ENCODE measurements at places on chromosomes 2 and 18.
A peak's percentile ranks its signal among the peaks of the same experiment; 100 is the strongest.

GRCh38 chr2:143893371-143893770, 626.5 kb downstream of the ZEB2 start:
- no peak for DNase-seq

GRCh38 chr2:58913082-58913726, 672.1 kb upstream of the FANCL start:
- no peak for DNase-seq

DNA sequence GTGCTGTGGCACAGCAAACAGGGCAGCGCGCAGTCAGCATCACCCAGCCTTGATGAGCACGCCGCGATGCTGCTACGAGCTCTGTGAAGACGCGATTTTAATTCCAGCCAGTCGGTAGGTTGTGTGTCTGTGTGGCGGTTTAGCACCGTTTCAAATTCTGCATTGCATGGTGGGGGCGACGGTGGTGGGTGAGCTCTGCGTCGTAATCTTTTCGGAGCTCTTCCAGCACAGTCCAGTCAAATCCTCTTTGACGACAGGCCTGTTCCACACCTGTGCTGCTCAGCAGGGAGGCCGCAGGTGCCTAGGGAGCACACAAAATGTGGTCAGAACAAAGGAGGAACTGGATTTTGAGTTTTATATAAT, 8.6 kb downstream of the ALLC start:
- DNase-seq = no peak

DNA sequence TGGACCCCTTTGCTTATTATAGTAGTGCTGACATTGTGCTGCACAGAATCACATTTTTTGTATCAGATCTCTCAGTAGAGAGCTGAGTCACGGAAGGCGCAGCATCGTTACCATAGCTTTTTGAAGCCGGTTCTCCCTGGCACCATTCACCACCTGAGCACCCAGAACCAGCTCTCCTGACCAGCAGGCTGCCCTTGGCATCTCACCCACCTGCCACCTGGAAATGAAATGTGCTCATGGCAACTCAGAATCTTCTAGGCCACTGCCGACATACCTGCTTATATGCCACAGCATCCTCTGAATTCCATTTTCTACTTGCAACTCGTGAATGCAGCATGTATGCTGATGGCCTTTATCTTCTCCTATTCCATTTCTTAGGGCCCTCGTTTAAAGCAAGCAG, 62.7 kb downstream of the COA5 start:
- no peak for DNase-seq

- DNase-seq = no peak
These were observed 5.1 kb upstream of the COLEC12 start for GRCh38 chr18:505483-506122.

GRCh38 chr2:202311823-202312388, 46.3 kb downstream of the NOP58 start:
- DNase-seq = no peak

- DNase-seq = peak; percentile 3
These were observed 5.2 kb downstream of the GALR1 start for GRCh38 chr18:77254711-77255405.

DNA sequence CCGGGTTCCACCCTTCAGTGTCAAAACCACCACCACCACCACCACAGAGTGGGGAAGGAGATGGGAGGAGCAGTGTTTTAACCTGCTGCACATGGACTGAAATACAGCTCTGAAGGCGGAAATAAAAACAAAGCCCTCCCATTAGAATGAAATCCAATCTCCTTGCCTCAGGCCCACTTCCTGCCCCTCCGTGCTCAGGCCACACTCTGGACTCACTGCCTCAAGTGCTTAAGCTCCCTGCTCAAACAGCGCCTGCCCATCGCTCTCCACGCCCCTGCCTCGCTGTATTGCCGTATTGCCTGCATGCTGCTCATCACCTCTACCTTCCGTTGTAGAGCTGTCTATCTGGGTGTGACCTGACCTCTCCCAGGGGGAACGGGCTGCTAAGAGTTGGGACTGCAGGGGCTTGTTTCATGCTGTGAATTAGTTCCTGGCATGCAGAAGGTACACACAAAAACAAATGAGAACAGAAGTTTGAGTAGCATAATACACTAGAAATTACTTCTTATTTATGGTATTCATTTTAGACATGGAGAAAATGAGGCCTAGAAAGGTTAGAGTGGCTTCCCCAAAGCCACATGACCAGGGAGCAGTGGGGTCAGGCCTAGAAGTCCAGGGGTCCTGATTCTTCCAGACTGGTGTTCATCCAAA, 31.6 kb upstream of the NEB start:
- DNase-seq = no peak

- peak; percentile 50 for DNase-seq
These were observed 24.9 kb downstream of the MTCL1 start for GRCh38 chr18:8730080-8730827.

DNA sequence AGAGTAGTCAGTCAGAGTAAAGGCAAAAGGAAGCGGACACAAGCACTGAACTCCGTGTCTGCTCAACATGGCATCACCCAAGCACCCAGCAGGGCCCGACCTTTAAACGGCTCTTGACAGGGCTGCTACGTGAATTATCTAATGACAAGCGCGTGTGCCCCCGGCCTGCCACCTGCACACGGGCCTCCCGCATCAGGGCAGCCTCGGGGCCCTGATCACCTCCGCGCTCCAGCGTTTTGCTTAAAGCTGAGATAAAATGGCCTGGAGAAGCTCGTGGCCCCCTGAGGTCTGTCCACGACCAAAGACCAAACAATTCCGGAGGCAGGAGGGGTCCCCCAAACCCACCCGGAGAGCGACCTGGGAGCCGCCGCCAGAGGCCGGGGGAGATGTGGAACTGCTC, 376 bp downstream of the NDUFA10 start:
- peak; percentile 5 for DNase-seq

- peak; percentile 85 for DNase-seq
These were observed 37.4 kb upstream of the RAPGEF4 start for GRCh38 chr2:172698041-172698863.

DNA sequence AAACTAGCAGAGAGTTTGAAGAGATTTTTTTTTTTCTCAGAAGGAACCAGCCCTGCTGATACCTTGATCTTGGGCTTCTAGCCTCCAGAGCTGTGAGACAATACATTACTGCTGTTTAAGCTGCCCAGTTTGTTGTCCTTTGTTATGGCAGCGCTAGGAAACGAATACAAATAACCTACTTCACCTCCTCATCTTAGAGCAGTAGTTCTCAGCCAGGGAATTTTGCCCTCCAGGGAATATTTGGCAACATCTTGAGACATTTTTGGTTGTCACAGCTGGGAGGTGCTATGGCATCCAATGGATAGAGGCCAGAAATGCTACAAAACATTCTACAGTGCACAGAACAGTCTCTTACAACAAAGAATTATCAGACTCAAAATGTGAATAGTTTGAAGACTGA, 43.9 kb upstream of the BCL11A start:
- DNase-seq = peak; percentile 88

DNA sequence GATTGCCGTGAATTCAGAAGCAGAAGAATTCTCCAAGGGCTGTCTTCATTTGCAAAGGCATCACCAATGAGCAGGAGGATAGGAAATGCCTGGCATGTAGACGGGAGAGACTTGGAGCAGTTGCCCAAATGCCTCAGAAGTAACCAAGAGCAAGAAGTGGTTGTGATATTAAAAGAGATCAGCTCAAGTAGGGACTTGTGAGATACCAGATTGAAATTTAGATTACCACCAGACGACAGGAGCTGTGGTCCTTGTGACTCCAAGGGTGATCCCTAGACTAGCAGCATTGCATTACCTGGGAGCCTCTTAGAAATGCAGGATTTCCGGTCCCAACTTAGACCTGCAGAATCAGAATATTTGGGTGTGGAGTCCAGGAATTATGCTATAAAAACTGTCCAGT, 228.6 kb upstream of the EPAS1 start:
- DNase-seq = no peak

DNA sequence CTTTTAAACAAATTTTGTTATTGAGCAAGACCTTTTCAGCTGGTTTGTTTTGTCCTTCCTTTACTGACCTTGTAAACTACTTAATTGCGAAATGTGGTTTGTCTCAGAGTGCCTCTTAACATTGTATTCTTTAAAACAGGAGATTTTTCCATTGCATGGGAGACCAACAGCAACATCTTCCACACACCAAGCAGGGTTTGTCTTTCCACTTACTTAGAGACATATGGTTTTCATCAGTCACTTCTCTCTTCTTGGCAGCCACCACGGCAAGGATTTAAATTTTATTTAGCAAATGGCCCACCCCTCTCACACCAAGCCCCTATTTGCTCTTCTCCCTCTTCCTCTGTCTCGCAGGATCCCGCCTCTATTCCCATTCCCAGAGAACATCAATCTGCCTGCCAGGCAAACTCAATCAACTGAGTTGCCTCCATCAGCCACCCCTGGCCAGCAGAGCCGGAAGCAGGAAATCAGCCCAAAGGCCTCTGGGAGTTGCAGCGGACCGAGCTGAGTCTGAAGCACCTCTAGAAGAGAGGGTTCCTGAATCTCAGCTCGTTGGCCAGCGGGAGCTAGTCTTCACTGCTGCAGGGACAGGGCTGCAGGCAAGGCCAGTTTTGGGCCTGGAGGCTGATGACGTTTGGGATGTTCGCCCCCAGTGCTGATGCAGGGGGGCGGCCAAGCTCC, 11.3 kb upstream of the CIB4 start:
- DNase-seq = no peak

DNA sequence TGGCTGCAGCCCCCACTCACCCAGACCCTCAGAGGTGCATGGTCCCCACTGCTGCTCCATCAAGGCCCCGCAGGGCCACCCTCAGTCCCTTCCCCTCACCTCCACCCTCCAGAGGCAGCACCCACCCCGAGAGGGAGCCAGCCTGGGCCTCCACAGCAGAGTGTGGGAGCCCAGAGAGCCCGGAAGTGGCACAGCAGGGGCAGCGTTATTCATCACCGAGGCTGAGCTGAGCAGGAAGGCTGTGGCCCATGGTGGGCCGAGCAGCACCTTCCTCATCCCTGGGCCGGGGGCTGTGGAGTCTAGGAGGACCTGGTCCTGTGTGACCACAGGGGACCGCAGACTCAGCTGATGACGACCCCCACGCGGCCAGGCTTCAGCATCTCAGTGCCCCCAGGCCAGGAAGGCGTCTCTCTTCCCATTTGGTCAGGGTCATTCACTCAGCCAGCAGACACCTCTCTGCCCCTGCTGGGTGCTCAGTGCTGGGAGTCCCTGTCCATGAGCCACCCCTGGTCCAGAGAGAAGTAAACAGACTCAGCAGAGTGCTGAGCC, 258.1 kb downstream of the ATAD2B start:
- DNase-seq = no peak

- no peak for DNase-seq
These were observed 85.0 kb downstream of the ZNF516 start for GRCh38 chr18:76410033-76410432.

DNA sequence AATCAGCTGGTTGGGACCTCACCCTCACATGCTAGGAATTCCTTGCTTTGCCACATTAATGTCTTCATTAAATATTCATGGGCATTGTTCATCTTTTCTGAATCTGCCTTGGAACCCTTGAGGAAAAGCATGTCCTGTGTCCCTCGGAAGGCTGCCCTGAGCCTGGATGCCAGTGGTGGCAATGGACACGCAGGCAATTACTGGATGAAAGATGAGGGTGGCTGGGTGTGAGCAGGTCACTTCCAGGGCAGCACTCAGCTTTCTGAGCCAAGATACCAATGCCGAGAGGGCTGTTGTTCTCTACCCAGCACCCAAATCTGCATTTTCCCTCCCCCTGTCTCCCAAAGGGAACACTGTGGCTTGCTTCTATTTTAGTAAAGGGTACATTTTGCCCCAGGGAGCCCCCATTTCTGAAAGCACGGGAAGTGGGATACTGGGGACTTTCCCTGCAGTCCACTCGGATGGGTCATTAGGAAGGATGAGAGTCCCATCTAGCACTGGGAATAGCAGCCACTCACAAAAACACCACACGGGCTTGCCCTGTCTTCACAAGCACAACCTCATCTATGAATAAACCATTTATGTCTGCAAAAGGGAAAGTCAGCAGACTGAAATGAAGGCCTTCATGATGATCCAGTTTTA, 234.8 kb downstream of the SOX11 start:
- DNase-seq = no peak

- DNase-seq = no peak
These were observed 198.7 kb downstream of the MEIS1 start for GRCh38 chr2:66633631-66634030.

DNA sequence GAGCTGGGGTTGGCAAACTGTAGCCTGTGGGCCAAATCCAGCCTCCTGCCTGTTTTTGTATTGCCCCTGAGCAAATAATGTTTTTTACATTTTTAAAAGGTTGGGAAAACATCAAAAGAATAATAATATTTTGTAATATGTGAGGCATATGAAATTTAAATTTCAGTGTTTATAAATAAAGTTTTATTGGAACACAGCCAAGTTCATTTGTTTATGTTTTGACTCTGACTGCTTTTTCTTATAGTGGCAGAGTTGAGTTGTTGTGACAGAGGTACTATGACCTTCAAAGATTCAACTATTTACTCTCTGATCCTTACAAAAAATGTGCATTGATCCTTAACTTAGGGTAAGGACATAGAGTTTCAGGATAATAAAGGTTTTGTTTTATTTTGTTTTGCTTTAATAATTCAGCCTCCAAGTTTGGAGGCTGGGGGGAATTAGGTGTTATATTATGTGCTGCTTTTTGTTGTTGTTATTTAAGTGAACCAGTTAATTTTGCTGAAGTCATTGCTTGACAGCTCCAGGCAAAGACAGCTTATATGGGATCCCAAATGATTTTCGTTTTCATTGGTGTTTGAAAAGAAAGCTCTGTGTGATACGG, 24.5 kb downstream of the SETBP1 start:
- no peak for DNase-seq

DNA sequence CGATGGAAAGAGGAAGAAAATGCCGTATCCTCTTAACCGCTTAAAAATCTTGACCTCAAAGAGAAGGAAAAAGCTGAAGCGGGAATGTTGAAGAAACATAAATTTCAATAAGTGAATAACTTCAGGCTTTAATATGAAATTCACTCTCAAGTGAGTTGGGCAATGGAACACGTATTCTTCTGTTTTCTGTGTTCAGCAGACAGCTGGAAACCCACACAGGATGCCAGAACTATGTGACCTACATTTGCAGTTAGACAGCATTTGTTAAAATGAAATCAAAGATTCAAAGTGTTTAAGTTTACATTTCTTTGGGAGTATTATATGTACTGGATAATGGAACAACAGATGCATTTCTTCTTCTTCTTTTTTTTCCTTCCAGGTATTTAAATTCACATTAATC, 80.5 kb upstream of the SPATS2L start:
- DNase-seq = no peak

GRCh38 chr2:240509667-240510512, 47.9 kb downstream of the ANKMY1 start:
- DNase-seq = no peak

- no peak for DNase-seq
These were observed 117.8 kb downstream of the TNS1 start for GRCh38 chr2:217884985-217885384.

DNA sequence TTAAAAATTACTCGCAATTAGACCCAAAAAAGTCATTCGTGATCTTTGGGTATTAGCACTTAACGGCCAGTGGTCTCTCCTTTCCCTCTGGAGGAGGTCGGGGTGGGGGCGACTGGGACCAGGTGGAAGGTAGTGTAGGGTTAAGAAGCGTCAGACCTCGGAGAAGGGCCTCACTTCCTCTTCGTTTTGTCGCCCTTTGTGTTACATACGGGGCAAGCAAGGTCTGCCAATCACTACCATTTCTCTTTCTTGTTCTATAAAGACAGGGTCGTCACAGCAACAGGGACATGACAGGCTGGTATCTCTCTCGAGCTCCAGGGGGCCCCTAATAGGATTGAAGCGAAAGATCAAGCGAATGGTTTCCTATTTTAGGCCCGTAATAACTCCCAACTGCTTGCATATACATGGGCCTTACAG, 136.6 kb downstream of the INSIG2 start:
- no peak for DNase-seq

- no peak for DNase-seq
These were observed 147.7 kb upstream of the PKDCC start for GRCh38 chr2:41900101-41900577.

- DNase-seq = peak; percentile 74
These were observed 212.1 kb upstream of the NCKAP5 start for GRCh38 chr2:133780099-133780996.
